CD4-positive, alpha-beta T cell treated with Interleukin-15 for 4 hours (primary cell): ENCODE measurements at places on chromosomes 12 and 14.

DNA sequence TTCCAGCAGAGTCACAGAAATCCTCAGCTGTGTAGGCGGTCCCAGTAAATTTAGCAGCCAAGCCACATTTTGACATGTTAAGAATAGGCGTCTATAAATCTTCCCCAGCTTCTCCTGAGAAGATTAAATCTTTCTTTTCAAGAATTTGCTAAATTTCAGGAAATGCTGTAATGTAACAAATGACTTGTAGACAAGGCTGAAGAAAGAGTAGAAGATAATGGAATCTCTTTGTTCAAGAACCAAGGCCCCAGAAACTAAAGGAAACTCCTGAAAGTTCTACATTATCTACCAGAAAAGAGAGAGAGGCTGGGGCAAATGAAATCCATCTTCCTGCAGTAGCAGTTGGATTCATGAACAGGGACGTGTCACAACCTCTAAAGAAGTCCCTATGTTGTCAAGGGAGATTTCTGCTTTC lies 760.3 kb downstream of the NOVA1 start:
- DNase-seq, result no peak

GRCh38 chr12:55019784-55020183 lies at the start of gene NEUROD4:
Gene NEUROD4 (plus strand): TSS chr12:55019974. CDS start chr12:55026440, 6,466 bp downstream.
- no peak for DNase-seq

DNA sequence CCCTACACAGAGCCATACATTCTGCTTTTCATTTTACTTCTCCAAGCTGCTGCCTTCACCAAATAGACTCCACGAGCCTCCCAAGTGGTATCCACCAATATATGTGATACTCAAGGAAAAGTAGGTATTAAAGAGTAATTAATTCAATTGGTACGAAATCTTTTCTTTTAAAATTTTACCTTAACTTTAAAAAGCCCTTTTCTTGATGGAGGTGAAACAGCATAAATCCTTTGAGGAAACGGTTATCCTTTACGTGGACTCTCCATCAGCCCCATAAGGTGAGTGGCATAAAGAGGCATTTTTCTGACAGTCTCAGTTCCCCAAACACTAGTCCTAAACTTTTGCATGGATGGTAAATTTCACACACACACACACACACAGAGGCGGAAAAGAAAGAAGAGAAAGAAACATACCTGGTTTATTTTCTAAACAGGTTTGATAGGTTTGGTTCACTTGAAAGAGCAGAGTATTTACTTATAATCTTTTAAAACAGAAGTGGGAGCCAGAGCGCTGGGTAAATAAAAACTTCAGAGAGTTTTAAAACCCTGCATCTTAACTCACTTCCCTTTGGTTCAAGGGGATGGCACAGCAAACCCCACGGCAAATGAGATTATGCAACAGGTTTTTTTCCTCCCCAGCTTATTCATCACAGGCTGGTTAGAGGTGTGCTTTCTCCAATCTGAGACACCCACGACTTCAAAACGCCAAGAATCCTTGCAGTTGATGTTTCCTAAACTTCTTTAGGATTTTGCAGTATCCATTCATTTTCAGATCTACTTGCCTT lies 1.9 kb downstream of the DUSP16 start:
- DNase-seq, result peak; percentile 81

DNA sequence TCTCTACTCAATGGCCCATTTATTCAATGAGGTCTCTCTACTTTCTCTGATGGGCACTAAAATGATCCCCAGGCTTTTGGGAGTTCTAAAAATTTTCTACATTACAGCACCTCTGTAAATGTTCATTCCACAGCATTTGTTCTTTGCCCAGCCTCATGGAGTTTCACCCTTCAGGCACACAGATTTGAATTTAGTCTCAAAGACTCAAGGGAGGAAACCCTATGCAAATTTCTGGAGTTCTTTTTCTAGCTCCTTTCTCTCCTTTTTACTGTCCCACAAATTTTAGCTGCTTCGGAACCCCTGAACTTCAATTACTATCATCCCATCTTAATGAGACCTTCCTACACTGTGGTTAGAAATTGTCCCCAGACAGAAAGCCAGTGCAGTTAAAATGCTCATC lies 17.5 kb upstream of the RAB21 start:
- no peak for DNase-seq

DNA sequence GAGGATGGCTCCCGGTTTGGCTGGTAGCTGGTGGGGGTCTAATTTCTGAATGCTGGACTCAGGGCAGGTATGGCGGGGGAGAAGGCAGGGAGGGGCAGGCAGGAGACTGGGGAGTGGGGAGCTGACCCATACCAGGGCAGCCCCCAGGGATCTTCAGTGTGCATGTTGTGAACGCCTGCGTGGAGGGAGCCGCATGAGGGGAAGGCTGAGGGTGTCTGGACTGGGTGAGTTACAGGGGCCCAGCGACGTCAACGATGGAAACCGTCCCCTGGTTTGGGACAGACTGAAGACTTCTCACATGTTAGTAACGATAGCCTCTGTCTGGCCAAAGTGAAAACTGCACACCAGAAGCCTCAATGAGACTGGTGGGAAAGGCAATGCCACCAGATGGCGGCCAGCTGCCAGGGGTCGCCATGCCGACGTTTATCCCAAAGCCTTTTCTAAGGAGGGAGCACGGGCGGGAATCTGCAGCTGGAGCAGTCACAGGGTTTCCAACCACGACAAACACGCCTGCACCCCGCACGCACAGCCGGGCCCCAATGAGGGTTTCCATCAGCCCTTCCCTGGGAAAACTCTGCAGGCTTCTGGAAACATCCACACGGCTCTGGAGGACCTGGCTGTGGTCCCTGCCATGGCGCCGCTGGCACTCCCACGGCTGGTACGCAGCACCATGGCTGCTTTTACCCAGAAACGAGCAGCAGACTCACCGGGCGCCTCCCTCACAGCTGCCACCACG lies 14.0 kb downstream of the PGAM5 start:
- DNase-seq, result no peak
